ENCODE measurements at places on chromosomes 5 and 9.

DNA sequence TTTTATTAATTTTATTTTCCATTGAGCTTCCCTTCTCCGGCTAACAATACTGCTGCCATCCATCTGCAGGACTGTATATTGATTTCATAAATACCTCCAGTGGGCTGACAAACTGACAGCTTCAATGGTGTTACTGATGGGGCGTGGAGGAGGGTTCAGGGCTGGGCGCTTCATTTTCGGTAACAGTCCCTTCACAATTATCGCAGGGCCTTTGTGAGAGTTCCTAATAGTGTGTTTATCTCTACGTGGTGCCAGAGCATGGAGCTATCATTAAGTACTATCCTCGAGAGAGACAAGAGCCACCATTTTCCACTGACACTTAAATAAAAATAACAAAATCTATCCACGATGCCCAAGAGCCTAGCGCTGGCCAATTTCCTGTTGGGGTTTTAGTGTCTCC, 307.0 kb upstream of the PANK3 start:
- DNase-seq: no peak

DNA sequence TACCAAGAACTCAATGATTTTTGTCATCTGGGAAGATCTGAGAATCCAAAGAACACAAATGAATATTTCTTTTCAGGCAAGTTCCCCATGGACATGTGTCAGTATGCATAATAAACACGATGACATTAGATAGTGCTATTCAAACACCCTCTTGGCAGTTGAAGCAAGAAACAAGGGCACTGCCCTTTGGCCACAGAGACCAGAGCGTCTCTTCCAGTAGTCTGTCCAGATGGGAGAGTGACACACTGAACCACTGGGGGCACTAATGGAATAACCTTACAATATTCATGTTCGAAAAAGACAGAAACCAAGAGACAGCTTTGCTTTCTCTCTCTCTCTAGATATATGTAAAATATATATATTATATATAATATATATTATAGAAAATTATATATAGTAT, 301.9 kb downstream of the CTNND2 start:
- DNase-seq: no peak

DNA sequence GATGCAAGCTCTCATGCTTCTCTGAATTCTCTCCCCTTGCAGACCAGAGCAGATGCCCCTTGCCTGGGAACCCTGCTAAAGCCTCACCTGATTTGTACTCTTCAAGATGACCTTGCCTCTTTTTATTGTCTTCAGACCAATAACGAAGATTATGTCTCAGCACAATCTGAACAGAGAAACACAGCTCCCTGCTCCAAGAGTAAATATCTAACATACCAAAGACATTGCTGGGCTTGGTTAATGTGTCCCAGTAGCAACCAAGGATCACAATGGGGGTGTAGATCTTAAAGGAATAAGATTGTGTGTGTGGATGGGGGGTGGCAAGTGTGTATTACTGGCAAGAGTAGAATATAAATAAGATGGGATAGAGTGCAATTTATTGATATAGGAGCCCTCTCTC, 67.6 kb upstream of the LHFPL2 start:
- no peak for DNase-seq

- no peak for DNase-seq
These were observed 13.0 kb downstream of the F2RL2 start for GRCh38 chr5:76610196-76610595.

GRCh38 chr9:121772600-121773285, 121.3 kb downstream of the DAB2IP start:
- no peak for DNase-seq

DNA sequence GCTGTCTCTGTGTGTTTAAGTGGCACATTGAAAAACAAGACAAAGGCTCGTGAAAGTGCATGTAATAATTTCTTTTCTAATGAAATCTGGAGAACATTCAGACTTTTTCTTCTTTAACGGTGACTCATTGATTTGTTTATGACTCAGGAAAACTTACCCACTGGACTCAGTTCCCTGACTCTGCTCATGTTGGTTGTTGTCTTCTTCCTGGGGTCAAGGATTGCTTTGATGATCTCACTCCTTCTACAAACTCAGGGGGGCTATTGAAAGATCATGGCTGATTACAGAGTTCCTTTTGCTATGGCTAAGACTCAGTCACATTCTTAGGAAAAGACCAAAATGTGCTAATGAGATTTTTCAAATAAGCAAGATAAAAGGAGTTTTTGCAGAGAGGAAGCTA, 141.1 kb upstream of the DAP start:
- DNase-seq: no peak

- no peak for DNase-seq
These were observed 30.4 kb upstream of the SYNPO start for GRCh38 chr5:150609843-150610584.

GRCh38 chr9:91757782-91758181, 192.2 kb downstream of the ROR2 start:
- no peak for DNase-seq

DNA sequence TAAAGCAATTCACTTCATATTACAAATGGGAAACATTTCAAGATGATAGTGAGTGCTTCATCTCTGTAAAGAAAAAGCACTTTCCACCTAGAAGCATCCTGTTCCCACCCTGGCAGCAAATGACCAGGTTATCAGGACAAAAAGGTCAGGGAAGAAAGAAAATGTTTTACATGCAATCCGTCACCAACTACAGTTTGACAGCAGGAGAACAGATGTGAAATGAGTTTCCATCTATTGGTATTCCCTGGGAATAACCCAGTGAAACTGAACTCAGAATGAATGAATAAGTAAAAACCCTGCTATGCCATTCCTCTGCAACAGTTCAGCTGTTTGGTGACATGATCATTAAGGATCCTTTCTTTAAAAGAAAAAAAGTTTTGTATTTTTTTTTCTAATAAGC, 67.6 kb downstream of the HTR1A start:
- DNase-seq: no peak

DNA sequence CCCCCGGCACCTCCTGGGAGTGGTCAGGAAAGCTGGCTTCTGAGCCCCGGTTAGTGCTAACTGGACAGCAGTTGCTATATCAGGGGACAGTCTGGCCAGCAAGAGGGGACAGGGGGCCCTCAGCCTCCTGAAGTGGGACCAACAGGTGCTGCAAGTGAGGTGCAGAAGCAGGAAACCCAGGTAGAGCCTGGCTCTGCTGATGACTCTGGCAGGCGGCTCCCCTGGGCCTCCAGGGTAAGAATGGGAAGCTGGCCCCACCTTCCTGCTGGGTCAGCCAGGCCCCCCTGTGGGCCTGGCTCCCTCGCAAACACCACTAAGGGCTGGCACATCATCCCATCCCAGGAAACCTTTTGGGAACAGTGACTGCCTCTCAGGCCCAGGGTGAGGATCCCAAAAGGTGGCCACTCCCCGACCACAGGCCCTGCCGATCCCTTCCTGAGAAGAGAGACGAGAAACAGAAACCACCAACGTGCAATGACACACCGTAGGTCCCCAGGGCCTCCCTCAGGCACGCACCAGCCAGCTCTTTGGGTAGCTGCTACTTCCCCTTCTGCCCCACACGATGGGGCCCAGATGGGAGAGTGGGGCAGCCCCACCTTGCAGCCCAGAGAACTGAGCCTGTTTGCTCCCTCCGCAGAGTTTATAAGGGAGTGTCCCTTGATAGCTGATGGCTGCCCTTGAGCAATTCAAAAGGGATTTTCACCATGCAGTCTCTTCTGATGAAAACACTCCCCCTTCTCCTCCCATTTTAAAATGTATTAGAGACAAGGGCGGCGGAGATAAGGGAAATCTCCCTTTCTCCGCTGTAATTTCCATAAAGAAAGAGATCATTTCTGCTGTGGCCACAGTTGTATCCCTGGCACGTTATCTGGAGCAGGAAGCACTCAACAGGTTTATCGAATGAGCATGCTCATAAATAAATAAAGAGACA, 76.8 kb downstream of the STK10 start:
- DNase-seq: peak; percentile 50

All from stimulated activated CD4-positive, alpha-beta T cell treated with anti-CD3 and anti-CD28 coated beads, TNF-alpha, amount 100 ng/mL, for 1 hour (primary cell).